ENCODE measurements at places on chromosomes 11 and 22.
A peak's percentile ranks its signal among the peaks of the same experiment; 100 is the strongest.

- DNase-seq, result no peak
These were observed 89.3 kb downstream of the PRR5L start for GRCh38 chr11:36385121-36385970.

DNA sequence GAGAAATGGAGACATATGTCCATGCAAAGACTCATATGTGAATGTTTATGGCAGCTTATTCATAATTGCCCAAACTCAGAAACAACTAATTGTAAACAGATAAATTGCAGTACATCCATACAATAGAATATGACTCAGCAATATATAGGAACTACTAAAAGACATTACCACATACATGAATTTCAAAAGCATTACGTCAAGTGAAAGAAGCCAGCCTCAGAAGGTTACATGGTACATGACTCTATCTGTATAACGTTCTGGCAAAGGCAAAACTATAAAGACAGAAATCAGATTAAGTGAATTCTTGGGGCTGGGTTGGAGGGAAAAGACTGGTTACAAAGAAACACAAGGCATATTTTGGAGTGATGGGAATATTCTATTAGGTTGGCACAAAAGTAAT lies 7.2 kb downstream of the KCTD21 start:
- no peak for DNase-seq

DNA sequence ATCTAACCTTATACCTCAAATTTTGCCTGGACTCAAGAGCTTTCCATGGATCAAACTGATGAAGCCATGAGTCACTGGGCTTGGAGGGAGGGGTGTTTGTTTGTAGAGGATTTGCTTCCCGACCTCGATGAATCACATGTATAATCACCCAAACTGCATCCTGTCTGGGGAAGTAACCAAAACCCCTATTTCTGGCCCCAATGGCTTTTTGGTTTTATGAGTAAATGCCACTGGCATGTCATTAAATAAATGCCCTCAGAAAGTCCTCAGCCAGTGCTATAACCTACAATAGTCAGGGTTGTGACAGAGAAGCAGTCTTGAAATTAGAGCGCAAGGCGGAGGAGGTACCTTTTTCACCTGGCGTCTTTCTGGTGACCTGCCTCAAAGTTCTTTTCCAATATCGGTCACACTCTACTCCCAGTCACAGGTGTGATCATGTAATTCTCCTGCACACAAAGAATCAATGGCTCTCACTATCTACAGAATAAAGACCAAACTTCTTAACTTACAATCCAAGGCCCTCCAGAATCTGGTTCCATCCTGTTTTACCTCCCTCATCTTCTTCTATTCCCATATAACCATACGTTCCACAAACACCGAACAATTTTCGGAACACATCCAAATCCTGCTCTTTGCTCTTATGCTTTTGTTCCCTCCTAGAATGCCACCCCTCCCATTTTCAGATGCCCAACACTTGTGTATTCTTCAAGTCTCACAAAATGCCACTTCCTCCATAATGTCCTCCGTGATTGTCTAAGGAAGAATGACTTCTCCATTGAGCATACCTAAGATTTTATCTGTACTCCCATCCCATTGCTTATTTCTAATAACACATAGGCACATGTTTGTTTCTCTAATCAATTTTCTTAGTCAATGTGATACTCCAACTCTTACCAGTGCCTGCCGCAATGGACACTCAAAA lies 81.3 kb upstream of the BLID start:
- no peak for DNase-seq

DNA sequence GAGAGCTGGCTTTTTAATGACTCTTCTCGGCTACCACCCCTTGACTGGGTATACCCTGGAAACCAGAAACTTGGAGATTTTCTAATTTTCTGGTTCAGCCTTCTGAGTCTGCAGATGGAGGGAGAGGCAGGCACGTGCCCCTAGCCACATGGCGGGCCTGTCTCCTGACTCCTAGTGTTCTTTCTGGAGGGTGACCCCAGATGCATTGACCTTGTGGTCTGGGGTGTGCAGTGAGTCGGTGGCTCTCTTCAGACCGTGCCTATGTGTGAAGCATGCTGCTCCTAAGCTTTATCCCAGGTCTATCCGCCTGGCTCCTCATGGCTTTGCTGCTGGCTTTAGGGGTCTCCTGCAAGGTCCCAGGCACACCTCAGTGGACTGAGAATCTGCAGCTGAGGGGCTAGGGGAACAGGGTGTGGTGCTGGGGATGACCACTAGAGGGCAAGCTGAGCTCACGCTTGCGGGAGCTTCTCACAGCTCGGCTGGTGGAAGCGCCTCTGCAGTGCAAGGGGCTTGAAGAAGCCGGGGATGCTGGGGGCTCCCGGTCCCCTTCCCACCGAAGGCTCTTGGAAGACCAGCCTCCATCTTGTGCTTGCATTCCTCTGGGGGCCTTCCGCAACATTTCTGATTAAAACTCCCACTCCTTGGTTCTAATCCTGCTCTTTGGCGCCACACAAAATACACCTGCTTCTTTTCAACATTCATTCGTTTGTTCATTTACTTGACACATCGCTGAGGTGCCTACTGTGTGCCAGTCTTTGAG lies 51.8 kb downstream of the OTOG start:
- DNase-seq, result peak; percentile 70

DNA sequence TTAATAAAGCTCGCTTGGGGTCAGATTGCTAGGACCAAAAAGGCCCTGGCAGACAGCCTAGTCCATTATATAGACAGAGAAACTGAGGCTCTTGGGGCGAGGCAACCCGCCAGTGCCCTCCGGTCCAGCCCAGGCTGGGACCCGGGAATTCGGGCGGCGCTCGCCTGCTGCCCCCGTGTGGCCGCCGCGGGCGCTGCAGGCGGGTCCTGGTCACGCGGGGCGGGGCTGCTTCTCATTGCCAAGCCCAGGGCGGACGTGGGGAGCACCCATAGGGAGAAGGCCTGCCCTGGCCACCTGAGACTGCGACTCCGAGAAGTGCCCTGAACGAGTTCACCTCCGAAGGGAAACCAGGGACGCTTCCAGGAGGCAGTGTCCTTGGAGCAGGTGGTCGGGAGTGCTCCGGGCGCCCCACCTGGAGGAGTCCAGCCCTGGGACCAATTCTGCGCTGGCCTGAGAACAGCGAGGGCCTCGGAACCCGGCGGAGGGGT lies 36.0 kb upstream of the CSNK1E start:
- peak; percentile 73 for DNase-seq

- no peak for DNase-seq
These were observed 18.1 kb upstream of the PICK1 start for GRCh38 chr22:38038890-38039812.

GRCh38 chr11:60872124-60872960 lies 5.0 kb downstream of the ZP1 start:
- peak; percentile 86 for DNase-seq

DNA sequence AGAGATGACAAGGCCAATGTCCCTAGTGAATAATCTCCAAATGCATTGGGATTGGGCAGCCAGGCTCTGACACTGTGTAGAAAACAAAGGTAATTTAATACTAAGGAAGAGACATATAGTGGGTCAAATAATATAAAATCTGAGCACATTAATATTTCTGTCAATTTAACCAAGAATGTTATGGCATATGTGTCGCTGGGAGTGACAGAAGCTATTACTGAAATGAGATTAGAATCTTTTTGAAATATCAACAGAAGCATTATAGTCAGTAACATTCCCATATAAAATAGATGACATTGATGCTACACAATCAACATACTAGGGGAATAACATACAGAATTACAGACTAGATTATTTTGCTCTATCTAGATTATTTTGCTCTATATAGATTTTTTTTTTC lies 114.0 kb downstream of the BLID start:
- DNase-seq, result no peak

DNA sequence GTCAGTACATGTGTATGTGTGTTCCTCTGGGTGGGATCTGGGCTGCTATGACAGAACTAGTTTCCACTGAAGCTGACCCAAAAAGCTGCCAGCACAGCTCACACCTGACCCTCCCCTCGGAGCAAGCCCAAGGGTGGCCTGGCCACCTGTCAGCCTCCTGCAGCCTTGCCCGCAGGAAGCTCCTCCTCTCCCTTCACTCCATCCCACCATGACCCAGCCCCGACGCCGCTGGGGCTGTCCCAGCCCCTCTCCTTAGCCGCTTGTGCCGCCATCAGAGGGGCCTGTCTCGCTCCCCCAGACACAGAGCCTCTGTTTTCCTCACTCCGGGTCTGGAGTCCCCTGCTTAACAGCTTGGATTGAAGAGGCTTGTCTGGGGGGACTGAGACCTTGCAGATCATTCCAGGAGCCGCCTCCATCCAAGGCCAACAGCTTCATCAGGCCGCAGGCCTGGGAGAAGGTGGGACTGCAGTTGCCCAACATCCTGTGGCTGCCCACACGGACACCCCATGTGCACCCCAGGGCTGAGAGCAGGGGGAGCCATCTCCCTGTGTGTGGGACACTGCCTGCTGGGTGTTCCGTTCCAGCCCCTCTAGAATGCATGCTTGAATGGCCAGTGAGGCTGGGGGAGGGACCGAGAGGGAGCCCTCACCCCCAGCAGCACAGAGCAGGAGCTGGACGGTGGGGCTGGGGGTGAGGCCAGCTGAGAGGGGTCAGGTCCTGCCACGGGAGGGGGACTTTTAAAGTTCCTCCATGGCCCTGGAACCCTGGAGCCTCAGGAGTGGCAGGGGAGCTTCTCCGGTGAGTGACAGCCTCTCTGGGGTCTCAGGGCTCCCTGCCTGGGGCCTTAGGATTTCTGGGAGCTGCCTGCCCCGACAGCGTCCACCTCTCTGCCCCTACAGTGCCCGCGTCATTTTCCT lies 696 bp downstream of the MRGPRF start:
- DNase-seq, result no peak

- DNase-seq, result no peak
These were observed 51.6 kb downstream of the TBC1D22A start for GRCh38 chr22:46813816-46814597.

GRCh38 chr22:20829491-20830134 lies 29.0 kb downstream of the PI4KA start:
- no peak for DNase-seq
